ENCODE measurements at places on chromosomes 5 and 9.

- DNase-seq: no peak
Measured at GRCh38 chr5:78499485-78499884, 139.1 kb downstream of the SCAMP1 start.

- DNase-seq: no peak
Measured at GRCh38 chr9:110298043-110298605, 39.5 kb downstream of the TXNDC8 start.

- no peak for DNase-seq
Measured at GRCh38 chr9:83355024-83355444, 183.2 kb downstream of the FRMD3 start.

DNA sequence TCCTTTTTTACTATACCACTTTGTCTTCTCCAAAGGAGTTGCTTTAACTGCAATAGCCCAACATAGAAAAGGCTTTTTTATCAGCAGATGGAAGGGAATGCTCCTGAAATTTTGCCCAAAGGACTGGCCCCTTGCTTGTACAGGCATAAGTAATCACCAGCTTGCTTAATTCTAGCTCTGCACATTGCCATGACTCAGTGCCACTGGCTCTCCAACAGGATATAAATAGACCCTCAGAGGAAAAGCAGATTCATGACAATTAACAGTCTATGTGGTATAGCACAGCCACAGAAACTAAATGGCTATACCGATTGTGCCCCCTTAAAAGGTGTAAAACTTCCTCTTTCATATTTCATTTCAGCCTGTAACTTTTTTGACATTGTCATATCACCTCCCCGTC, 227.0 kb downstream of the ZNF608 start:
- peak; percentile 40 for DNase-seq
